ENCODE measurements at places on chromosomes 3 and 15.

DNA sequence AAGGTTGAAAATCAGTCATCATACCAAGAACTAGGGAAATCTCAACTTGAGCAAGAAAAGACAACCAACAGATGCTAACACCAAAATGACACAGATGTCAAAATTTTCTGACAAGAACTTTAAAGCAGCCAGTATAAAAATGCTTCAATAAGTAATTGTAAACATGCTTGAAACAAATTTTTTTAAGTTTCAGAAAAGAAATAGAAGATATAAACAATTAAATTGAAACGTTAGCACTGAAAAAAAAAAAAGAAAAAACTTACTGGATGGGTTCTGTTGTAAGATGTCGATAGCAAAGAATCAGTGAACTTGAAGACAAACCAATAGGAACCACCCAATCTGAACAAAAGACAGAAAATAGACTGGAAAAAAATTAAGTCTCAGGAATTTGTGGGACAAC, 8.0 kb downstream of the MYD88 start:
- DNase-seq: no peak

DNA sequence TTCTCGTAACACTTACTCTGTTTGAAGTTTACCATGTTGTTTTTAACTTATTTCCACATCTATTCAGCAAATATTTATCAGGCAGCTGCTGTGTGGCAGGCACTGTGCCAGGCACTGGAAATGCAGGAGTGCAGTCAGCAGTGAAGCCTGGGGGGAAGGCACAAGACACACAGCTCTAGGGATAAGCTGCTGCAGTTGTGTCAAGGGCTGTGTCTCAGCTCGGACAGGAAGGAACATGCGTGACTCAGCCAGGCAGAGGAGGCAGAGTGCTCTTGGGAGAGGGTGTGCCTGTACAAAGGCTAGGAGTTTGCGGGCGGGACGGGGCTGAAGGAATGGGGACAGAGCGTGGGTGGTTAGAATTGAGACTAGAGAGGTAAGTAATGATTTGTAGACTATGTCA, 24.7 kb downstream of the LYSMD4 start:
- DNase-seq: no peak

- no peak for DNase-seq
Observed at GRCh38 chr3:115855911-115856310, 232.6 kb downstream of the GAP43 start.

DNA sequence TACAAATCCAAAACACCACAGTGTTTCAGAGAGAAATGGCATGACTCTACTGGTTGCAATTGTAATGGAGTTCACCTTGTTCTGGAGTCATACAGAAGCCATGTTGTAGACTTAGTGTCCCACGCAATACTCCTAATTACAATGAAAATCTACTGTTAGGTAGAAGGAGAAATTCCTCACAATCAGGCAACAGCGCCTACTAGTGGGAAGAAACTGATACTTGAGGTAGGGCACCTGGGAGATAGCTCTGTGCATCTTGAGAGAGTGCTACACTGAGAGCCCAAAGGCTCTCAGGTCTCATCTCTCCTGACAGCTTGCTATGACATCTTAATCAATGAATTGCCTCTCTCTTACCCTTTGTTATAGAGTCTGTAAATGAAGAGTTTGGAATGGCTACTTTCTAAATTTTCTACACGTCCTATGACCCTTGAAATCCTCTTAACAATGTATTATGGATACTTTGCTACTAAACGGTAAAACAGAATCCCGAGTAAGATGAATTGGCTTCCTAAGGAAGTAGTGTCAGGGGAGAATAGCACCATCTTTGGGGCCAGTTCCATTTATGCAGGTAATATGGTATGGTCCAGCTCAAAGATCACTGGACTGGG, 422.7 kb upstream of the TPRG1 start:
- DNase-seq: no peak

- no peak for DNase-seq
Observed at GRCh38 chr3:130671545-130672312, 74.9 kb downstream of the PIK3R4 start.

DNA sequence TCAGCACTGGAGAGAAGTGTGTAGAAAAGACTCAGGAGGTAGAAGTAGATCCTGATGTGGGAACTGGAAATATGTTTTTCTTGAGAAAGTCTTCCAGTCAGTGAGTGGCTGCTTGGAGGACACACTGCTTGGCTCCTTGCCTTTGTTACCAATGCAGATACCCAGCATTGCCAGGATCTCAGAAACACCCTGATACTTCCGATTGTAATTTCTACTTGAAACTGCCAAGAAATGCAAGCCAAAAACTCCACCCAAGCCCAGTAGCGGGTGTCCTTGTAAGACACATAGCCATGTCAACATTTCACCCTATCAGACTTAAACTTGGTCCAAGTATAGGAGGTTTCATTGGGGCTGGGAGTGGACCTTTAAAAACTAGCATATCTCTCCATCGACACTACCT, 141.8 kb downstream of the ALDH1A2 start:
- no peak for DNase-seq

DNA sequence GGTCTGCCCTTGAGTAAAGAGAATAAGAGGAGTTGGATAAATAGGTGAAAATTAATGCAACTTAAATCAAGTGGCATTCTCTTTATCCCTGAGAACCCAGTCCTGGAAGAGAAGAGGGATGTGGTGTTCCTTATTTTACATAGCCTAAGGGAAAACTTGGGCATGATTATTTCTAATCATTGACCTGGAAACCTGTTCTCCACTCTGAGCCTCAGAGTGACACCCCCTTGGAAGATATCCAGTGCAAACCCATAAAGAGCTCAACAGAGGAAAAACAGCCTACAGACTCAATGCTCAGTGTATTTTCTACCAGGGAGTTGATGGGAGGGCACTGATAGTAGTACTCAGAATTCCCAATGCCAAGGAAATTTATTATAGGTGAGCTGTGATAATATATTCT, 22.0 kb downstream of the SLC15A2 start:
- DNase-seq: no peak

DNA sequence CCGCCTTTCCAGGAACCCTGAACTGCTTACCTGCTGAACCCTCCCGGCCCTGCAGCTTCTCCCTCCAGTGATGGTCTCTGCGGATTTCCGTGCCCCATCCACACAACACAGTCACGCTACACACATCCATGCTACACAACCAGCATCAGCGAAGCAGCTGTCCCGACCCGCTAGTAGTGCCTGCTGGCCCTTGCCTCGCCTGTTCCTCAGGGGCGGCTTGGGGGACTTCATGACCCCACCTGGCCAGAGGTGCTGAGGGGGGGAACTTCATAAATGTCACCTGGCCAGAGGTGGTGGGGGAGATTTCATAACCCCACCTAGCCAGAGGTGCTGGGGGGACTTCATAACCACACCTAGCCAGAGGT, 530 bp upstream of the TUBGCP5 start:
- DNase-seq: no peak

- no peak for DNase-seq
Observed at GRCh38 chr3:112647122-112647521, 6.2 kb upstream of the CCDC80 start.

GRCh38 chr3:48180531-48181253, 7.5 kb downstream of the CDC25A start:
- no peak for DNase-seq

GRCh38 chr15:89772932-89773583, 3.1 kb upstream of the MESP2 start:
- no peak for DNase-seq

GRCh38 chr3:134645515-134645914, 5.3 kb downstream of the KY start:
- DNase-seq: no peak

DNA sequence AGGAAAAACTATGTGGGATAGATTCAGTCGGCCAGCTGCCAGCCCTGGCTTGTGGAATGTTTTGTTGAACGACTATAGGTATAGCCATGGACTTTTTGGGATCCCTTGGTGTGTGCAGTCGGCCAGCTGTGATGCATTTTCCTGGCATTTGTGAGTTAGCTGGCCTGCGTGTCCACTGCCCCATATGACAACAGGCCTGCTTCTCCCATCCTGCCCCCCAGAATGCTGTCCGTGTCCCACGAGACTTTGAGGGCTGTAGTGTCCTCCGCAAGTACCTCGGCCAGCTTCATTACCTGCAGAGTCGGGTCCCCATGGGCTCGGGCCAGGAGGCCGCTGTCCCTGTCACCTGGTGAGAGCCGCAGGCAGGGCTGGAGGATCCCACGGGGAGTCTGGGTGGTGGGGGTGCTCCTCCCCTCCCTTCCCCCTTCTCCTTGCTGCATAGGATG, 23.6 kb downstream of the PTPN23 start:
- DNase-seq: no peak

DNA sequence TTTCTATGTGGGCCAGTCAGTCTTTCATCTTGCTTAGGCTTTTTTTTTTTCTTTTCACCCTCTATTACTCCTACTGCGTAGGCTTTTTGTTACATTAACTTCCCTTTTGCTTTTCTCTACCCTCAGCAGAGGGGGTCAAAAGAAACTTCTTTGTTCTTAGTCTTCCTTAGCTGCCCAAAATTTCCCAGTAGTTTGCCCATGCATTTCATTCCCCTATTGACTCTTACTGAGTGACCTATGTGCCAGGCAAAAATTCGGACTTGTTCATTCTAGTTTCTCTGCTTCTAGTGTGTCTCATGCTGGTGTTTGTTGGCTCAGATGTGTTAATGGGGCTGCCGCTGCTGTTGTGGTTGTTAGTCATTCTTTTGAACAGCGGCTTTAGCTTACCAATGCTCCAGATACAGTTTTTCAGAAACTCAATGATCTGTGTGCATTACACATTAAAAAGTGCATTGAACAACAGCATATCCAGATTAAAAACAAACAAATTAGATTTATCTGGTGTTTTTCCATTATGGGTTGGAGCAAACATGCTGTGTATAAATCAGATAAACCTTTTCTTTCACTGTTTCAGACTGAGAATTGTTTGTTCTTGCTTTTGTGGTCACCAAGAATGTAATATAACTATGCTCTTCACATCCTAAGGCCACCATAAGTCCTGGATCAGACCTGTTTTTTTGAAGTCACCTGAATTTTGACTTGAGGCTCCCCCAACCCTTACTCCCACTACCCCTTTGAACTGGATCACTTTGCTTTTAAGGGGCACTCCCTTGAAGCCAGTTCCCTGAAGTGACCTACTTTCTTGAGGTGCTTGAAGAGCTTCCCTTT, 43.1 kb downstream of the PDE8A start:
- no peak for DNase-seq

DNA sequence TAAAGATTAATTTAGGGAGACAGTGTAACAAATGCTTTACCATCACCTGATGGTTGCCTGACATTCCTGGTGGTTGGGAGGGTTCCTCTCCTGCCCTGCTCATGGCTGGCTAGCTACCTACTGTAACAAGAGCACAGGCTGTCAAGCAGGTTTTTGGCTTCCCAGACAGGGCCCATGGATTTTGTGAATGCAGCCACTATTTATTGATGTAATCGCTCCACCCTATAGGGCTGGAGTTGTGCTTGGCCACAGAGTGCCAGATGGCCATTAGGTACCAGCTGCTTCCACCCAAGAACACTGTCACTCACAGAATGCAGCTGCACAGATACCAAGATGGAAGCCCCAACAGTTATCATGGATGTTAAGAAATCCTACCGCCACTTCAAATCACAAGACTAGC, 31.0 kb upstream of the KLHL25 start:
- DNase-seq: no peak

- no peak for DNase-seq
Observed at GRCh38 chr3:95341314-95341713, 1278.5 kb downstream of the NSUN3 start.

DNA sequence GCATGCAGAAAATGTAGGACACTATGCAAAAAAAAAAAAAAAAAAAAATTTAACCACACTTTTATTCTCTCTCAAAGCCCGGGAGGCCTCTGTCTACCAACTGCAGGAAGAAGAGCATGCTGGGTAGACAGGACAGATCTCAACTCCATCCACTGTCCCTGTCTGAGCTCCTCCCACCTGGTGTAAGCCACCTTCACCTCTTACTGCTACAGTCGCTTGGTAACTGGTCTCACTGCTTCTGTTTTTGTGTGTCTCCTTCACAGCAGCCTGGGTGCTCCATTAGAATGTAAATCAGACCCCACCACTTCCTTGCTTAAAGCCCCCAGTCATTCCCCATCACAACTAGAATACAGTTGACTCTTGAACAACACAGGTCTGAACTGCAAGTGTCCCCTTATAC, 115.1 kb upstream of the PROK2 start:
- no peak for DNase-seq

- no peak for DNase-seq
Observed at GRCh38 chr3:18436213-18436612, 11.1 kb upstream of the SATB1 start.

DNA sequence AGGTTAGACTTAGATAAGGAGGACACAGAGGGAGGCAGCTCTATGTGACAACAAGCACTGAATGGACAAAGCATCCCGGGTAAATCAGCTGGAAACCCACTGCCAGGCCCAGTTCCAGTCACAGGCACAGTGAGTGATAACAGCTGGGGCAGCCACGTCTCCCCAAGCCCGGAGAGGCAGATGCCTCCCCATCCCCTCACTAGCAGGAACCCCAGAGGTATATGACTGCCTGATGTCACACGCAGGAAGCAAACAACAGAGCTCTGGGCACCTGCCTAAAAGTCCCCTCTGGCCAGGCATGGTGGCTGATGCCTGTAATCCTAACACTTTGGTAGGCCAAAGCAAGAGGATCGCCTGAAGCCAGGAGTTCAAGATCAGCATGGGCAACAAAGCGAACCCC, 18.2 kb downstream of the C15orf62 start:
- DNase-seq: no peak

- DNase-seq: no peak
Observed at GRCh38 chr3:31423482-31423881, 109.2 kb upstream of the STT3B start.

DNA sequence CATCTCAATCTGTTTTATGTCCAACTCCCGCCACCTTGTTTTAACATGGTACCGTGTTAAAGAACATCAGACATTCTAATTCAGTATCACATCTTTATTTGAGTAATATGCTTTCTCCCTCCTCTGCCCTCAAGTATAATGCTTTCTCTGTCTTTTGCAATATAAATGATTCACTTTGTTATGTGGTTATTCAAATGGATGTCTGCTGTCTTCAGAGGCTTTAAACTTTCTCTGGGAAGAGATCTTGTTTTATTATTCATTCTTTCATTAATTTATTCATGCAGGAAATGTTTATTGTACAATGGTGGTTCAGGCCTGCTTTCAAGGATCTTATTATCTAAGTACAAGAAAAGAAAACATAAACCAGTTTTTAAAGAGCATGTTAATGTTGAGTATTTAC, 57.1 kb downstream of the RAP2B start:
- DNase-seq: no peak

DNA sequence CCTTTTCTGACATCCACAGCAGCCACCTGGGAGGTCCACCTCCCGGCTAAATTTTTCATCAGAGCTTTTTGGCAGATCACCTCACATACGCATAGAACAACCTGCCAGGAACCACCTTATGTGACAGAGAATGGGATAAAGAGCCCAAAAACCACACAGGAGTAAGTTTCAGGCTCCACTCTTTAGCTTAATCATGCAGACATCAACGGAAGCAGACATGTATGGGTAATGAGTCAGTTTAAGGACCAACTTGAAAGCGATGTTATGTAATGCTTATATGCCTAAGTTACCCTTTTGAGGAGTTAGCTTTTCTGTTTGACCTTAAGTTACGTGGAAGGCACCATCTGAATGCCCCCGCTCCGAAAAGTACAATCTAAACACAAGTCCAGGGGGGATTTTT, 183.3 kb upstream of the BHLHE40 start:
- DNase-seq: no peak

Measured in cortex of kidney (tissue), 1 donor.